ENCODE measurements at places on chromosomes 3 and 15.

DNA sequence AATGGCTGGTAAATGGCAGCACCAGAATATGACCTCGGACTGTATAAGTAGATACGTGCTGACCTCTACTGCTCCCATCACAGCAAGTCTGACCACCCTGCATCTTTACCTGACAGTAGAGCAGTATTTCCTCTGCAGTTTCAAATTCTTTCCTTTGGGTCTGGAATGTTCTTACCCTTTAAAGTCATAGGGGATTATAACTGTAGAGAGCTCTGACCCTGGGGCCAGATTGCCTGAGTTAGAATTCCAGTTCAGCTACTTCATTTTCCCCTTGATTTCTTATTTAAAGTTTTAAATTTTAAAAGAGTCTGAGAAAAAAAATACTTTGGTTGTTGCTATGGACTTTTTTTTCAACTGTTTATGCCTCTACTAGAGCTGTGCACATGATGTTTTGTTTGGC lies 237.7 kb downstream of the NR1D2 start:
- no peak for DNase-seq

GRCh38 chr15:63186065-63186464 lies 3.3 kb upstream of the RAB8B start:
- peak; percentile 87 for DNase-seq

DNA sequence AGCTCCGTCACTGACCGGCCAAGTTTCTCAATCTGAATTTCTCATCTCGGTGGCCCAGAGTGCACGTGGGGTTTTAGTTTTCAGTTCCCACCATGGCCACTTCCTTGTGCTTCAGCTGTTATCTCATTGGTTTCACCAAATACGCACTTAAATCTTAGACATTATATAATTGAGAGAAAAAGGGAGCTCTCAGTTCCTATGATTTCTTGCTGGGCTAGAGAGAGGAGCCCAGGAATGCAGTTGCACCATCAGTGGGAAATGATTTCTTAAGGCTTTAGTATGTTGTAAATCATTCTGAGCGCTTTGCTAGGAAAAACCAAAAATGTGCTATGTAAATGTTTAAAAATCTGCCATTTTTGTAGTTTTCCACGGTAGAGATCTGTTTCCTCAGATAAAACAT lies 53.2 kb downstream of the OXNAD1 start:
- no peak for DNase-seq

DNA sequence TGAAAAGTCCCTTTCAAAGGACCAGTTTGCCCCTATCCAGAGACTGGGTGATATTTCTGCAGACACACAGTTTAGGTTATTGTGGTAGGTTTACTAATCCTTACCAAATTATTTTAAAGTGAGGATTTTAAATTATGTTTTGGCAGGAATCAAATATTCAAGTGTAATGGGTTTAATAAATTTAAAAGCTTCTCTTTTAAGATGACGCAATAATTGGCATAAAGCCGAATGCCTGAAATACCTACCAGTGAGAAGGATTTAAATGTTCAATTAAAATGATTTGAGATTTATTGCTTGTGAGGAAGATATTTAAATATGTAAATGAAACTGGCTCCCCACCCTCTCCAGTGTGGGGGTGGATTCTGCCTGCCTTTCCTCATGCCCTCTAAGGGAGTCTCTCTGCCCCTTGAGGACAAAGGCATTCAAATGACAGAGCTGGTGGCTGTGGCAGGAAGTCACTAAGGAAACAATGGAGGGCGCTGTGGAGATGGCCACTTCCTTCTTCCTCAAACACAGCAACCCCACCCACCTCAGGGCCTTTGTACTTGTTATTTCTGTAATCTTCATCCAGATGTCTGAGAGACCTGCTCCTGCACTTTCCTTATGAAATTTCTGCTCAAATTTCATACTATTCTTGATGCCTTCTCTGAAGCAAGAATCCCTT lies 131.7 kb downstream of the TNIK start:
- DNase-seq = no peak

GRCh38 chr3:10702961-10703740 lies 112.9 kb upstream of the SLC6A11 start:
- no peak for DNase-seq

DNA sequence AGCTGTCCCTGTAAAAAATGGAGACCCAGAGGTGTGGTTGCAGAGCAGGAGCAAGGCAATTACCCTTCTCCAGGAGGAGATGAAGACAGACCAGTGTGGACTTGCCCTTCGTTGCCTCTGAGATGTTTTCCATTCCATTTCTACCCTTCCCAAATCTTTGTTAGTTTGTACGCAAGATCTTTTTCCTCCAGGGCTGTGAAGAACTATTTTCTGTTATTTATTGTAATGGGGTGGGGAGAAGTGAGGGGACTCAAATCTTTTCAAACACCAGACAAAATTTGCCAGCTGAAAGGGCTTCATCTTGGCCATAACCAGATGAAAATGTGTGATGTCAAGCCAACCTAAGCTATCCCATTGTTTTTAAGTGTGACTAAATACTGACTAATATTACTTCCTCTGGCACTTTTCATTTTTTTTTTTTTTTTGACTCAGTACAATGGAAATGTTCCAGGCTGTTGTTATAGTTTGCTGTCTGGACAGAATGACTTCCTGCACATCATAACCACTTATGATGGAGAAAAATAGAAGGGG lies 271.3 kb upstream of the TPRG1 start:
- DNase-seq = peak; percentile 86

DNA sequence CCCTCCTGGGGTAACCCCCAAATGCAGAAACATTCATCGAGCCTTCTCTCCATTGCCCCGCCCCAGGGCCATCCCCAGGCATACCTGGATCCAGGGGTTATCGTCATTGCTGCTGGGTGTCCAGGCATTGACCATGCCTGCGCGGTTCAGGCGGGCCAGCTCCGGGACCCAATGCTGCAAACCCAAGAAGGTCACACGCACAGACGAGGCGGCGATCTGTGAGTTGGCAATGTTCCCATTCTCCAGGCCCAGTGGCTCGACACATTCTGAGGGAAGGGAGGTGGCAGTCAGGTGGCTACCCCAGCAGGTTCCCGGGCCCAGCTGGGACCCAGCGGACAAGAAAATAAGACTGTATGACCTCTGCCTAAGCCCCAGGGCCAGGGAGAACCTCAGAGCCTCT lies 6.1 kb downstream of the MFGE8 start:
- DNase-seq = no peak

GRCh38 chr3:13073326-13074005 lies at the start of gene IQSEC1:
TSS of gene IQSEC1 (minus strand) at chr3:13073429. CDS start at chr3:13073014, 415 bp downstream.
- DNase-seq = no peak

DNA sequence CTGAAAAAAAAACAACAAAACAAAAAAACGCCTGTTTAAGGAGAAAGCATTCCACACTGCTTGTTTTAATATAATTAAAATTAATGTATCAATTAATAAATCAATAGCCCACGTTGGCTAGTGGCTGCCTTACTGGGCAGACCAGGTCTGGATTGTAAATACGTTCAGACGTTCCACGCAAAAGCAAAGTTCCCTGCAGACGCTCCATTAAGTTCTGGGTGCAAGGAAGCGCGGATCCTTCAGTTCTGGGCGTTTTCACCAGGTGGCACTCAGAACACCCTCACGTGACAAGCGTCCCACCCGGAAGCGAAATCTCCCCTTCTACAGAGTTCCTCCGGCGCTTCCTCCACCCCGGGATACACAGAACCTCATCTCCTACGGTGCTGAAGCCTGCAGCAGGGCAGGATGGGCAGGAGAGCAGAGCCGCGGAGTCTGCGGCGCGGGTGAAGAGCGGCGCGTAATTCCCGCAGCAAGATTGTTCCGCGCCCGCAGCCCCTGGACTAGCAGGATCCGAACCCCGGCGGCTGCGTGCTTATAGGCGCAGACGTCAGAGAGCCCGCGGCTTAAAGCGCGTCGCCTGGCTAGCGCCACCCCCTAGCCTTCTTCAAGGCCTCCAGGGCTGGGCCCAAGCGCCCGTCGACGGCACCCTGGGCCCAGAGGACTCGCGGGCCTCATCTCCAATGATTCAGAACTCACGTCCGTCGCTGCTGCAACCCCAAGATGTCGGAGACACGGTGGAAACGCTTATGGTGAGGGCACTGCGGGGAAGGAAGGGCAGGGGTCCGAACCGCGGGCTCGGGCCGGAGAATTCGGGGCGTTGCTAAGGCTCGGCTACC lies at the start of gene SLC25A38:
TSS of gene SLC25A38 (plus strand) at position 326 of the 836 bp plus-strand sequence. CDS start at position 681, 355 bp downstream.
- peak; percentile 83 for DNase-seq

DNA sequence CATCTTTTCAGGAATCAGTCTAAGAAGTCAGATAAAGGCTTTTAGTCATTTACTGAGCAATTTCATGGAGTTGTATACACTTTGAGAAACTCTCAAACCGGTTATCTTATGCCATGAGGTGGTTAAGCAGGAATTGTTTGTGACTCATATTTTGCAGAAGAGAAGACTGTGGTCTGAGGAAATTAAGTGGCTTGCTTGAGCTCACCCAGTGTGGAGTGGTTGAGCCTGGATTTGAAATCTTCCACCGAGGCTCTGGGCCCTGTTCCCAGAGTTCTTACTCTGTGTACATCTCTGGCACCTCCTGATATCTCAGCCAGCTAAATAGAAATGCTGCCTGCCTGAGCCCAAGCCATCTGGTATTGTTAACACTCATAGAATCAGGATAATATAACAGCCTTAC lies 37.8 kb upstream of the BCL6 start:
- peak; percentile 92 for DNase-seq

- no peak for DNase-seq
Observed at GRCh38 chr3:101944308-101944707, 95.0 kb downstream of the NFKBIZ start.

- DNase-seq = no peak
Observed at GRCh38 chr3:36908647-36909180, 36.1 kb downstream of the TRANK1 start.

- no peak for DNase-seq
Observed at GRCh38 chr3:189954733-189955665, 165.7 kb downstream of the P3H2 start.

DNA sequence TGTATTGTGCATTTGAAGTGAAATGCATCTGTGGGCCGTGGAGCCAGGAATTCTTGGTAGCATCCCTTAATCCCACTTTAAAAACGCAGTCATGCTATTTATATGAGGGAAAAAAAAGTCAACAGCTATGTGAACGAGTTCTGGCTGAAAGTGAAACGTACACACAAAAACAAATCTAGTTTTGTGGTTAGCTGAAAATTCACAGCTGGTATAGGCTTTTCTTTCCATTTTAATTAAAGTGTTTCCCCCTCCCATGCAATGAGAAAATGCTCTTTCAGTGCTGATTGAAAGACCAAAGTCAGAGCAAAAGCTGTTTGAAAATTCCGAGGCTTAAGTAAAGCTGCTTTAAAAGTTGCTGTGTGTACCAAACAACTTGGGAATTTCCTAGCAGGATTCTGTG lies 297.4 kb downstream of the PLCL2 start:
- no peak for DNase-seq

GRCh38 chr3:125166599-125167136 lies 45.9 kb downstream of the SLC12A8 start:
- DNase-seq = no peak

GRCh38 chr3:61372723-61373122 lies 121.5 kb upstream of the FHIT start:
- DNase-seq = no peak

DNA sequence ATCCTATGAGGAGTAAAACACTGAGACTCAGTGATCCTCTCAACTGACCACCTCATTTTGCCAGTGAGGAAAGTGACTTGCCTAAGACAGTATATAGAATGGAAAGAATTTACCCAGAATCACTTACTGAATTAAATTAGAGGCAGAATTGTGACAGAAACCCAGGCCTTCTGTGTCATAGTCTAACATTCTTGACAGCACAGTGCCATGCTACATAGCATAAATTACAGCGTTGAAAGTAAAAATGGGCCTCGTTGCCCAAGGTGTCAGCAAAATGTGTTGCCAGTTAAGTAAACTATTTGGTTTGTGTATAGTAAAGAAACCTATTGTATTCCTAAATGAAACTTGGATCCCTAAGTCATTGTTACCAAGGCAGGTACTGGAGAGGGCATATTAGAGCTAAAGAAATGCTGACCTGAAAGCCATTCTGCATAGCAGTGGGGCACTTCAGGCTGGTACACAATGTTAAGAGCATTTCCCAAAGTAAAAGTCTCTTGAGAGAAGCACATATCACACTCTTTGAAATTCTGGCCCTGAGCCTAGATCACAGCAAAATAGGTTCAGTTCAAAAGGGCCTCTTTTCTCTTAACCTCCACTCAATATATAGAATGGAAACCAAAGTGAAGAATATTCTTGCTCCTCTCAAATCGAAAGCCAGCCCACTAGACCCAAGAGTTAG lies 53.8 kb downstream of the HMG20A start:
- DNase-seq = no peak

GRCh38 chr15:88880944-88881740 lies 14.2 kb downstream of the HAPLN3 start:
- DNase-seq = no peak

GRCh38 chr3:127131424-127132170 lies 61.3 kb upstream of the PRR23E start:
- DNase-seq = no peak

- DNase-seq = peak; percentile 92
Observed at GRCh38 chr15:60520013-60520824, 41.3 kb upstream of the ICE2 start.

- DNase-seq = no peak
Observed at GRCh38 chr3:86381247-86381646, 609.7 kb downstream of the VGLL3 start.

- no peak for DNase-seq
Observed at GRCh38 chr3:24072193-24072592, 127.1 kb downstream of the NR1D2 start.

DNA sequence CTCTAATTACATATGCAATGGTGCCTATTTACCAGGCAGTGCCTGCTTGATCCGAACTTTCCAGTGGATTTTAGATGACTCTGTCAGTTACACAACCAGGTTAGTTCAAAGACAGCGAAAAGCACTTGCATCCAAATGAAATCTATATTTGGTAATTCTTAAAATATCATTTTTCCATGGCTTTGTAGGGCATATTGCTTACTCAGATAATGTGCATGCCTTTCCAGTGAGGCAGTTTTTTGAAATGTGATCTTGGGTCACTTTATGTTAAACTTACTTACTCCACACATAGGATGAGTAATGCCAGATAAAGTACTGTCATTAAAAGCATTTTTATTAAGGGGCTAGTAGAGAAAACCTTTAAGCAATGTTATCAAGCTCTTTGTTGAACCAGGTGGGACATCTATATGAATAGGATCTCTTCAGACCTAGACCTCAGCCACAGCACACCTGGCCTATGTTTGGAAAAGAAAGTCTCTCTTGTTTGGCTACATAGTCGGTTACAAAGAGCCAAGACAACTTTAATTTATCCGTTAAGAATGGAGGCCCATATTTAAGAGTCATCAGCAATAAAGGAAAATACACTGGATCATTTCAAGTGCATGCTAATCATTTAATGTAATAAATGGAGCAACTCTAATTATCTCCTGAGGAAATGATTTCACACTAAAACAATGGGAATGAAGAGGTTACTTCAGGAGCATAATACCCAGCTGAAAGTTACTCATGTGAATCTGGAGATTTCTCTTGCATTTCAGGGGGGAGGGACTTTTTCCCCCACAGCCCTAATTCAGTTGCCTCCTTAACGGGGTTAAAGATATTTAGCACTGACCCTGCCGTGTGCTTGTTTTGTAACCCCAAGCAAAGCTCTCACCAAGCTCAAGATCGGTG lies 56.3 kb upstream of the TMCO5A start:
- DNase-seq = peak; percentile 19

All from mammary epithelial cell (primary cell).